CD8-positive, alpha-beta memory T cell (primary cell): ENCODE measurements at places on chromosomes 7 and 10. TPM values are rescaled to one million over a fixed set of nuclear protein-coding genes. Genes with fewer than 3 reads are reported as not detected.

DNA sequence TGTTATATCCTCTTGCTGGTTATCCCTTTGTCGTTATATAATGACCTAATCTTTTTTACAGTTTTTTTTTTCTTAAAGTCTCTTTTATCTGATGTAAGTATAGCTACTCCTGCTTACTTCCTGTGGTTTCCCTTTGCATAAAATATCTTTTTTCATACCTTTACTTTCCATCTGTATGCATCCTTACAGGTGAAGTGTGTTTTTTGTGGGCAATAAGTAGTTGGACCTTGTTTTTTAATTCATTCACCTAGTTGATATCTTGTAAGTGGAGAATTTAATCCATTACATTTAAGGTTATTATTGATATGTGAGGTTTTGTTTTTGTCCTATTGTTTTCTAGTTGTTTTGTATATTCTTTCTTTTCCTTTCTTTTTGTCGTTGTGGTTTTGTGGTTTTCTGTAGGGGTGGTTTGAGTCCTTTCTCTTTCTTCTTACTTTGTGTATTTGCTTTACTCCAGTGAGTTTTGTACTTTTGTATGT is 168.6 kb downstream of the MLLT10 start:
- H3K36me3 ChIP-seq: no peaks in the 10 kb centered on the region
- H3K4me3 ChIP-seq: peak overlapping the region; percentile 20
- DNase-seq: no peak

GRCh38 chr10:30500534-30500933 is 66.5 kb downstream of the MAP3K8 start:
- no peak for DNase-seq
- H3K4me3 ChIP-seq: no peak overlapping the region
- H3K36me3 ChIP-seq: no peaks in the 10 kb centered on the region
- no peaks in the 10 kb centered on the region for H3K27me3 ChIP-seq
- peaks cover 66% of the 10 kb centered on the region for H3K4me1 ChIP-seq
- H3K27ac ChIP-seq: no peak overlapping the region

DNA sequence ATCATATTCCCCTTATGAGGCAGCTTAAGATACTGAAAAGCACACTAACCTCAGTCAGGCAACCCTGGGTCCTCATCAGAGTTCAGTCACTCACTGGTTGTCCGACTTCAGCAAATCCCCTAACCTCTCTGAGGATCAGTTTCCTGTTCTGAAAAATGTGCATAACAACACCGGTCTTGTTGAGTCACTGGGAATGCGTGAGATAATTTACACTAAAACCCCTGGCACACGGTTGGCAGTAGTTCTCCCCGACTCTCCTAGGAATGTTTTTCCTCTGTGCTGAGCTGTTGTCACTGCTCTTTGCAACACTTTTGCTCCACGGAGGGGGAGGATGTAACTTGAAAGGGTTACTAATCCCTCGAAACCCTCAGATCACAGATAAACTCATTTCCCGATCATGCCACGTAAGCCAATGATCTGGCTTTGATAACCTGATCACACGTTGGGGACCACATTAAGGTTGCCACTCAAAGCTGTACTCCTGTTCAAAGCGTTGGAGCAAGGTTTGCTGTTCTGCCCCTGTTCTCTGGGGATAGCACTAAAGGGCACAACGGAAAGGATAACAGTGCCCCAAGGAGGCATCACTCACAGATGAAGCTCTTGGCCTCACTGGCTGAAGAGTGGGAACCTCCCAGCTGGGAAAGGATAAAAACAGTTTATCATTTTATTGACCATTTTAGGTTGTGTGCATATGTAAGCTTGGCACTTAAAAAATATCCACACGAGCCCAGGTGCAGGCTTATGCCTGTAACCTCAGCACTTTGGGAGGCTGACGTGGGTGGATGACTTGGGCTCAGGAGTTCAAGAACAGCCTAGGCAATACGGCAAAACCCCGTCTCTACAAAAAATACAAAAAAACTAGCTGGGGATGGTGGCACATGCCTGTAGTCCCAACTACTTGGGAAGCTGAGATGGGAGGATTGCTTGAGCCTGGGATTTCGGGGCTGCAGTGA is 5.0 kb upstream of the RBM17 start:
- no peak overlapping the region for H3K4me3 ChIP-seq
- no peaks in the 10 kb centered on the region for H3K36me3 ChIP-seq
- H3K4me1 ChIP-seq: peaks cover 37% of the 10 kb centered on the region
- H3K27me3 ChIP-seq: no peaks in the 10 kb centered on the region
- no peak overlapping the region for H3K27ac ChIP-seq

- no peaks in the 10 kb centered on the region for H3K27me3 ChIP-seq
- no peak overlapping the region for H3K4me3 ChIP-seq
- H3K4me1 ChIP-seq: no peaks in the 10 kb centered on the region
Measured at GRCh38 chr7:98116656-98117461, 10.2 kb downstream of the LMTK2 start.

DNA sequence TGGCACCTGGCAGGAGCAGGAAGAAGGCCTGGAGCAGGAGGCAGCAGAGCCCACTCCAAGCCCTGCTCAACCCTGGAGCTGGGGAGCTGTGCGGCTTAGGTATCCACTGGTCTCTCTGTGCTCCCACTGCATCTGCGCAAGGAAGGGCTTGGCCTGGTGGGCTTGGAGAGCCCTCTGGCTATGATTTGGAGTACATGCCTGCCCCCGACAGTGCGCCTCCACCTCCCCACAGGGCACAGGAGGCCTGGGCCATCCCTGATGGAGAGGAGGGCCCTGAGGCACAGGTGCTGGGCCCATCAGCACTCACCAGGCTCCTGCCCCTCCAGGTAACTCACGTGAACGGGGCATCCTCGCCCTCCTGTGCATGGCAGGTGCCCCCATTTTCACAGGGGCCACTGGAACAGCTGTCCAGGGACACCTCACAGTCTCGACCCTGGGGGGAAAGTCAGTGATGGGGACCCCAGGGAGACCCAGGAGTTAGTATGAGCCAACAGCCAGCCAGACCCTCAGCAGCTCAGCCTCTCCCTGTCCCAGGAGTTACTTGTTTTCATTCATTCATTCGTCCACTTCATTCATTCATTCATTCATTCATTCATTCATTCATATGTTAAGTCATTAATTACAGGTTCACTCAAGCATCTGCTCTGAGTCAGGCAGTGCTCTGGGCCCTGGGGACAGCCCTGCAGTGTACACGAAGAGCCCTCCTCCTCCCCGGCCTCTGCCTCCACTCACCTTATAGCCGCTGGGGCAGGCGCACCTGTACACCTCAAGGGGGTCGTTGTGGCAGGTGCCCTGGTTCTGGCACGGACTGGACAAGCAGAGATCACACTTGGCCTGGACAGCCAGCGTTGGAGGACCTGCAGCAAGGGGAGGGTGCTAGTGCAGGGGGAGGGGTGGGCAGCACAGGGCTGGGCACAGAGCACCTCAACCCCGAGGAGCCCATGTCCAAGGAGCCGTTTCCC is 167.2 kb downstream of the SLIT1 start:
- no peak for DNase-seq
- no peak overlapping the region for H3K4me3 ChIP-seq
- H3K27ac ChIP-seq: no peak overlapping the region
- no peaks in the 10 kb centered on the region for H3K27me3 ChIP-seq
- H3K4me1 ChIP-seq: peaks cover 5% of the 10 kb centered on the region

Gene COA1
- 75.9 TPM for total RNA-seq

DNA sequence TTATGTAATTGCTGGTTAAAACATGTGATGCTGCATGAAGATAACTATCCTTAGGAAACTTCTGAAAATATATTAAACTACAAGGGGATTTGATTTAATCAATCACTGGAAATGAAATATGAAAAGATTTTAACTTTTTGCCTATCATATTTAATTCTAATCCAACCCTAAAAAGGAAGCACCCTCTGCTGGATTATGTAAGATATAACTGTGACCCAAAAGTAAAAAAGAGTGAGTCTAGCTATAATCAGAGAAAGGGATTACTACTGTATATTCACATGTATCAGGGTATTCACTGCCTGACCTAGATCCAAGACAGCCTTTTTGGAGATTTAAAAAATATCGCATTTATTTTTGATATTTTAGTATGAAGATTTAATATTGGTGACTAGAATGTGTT is 295.5 kb downstream of the MDFIC start:
- no peaks in the 10 kb centered on the region for H3K27me3 ChIP-seq
- H3K4me1 ChIP-seq: peaks cover 7% of the 10 kb centered on the region
- no peak overlapping the region for H3K4me3 ChIP-seq

GRCh38 chr10:3825862-3826351 is 40.9 kb upstream of the KLF6 start:
- DNase-seq: no peak
- no peaks in the 10 kb centered on the region for H3K36me3 ChIP-seq
- no peaks in the 10 kb centered on the region for H3K27me3 ChIP-seq
- no peak overlapping the region for H3K27ac ChIP-seq
- no peak overlapping the region for H3K4me3 ChIP-seq

DNA sequence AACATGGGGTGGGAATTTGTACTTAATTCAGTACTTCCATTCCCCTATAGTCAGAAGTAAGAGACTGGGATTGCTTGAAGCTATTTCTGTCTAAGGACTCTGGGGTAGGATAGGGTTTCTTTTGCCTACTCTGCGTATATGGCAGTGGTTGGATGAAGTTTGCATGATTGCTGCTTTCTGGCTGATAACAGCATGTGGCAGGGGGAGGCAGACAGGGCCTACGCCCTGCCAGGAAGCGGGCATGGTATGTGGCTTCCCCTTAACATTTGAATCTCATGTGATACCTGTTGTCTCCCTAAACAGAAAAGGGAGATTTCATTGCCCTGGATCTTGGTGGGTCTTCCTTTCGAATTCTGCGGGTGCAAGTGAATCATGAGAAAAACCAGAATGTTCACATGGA is 57.1 kb downstream of the TACR2 start:
- H3K27ac ChIP-seq: no peak overlapping the region
- H3K4me1 ChIP-seq: peaks cover 53% of the 10 kb centered on the region
- no peaks in the 10 kb centered on the region for H3K36me3 ChIP-seq
- no peaks in the 10 kb centered on the region for H3K27me3 ChIP-seq
- no peak overlapping the region for H3K4me3 ChIP-seq

- H3K4me1 ChIP-seq: no peaks in the 10 kb centered on the region
- DNase-seq: peak; percentile 2
- H3K36me3 ChIP-seq: no peaks in the 10 kb centered on the region
- H3K27me3 ChIP-seq: no peaks in the 10 kb centered on the region
- no peak overlapping the region for H3K4me3 ChIP-seq
- H3K27ac ChIP-seq: no peak overlapping the region
Measured at GRCh38 chr10:85548034-85548433, 818.6 kb downstream of the GRID1 start.

DNA sequence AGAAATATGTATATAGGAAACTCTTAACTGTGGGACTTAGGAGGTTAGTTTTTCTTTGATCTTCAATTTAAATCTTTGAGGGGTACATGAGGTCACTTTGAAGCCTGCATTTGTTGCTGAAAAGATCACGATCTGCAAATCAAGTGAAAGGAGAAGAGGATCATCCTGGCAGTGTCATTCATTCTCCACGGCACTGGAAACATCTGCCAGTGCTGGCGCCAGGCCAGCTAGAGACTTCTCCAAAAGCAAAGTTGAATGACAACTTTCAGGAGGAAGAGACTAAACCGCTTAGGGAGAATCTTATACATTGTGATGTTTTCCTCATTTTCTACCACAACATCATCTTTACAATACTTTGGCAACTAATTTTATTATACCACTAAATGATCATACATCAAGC is 42.5 kb downstream of the MRC1 start:
- H3K27me3 ChIP-seq: no peaks in the 10 kb centered on the region
- H3K36me3 ChIP-seq: no peaks in the 10 kb centered on the region
- no peak overlapping the region for H3K27ac ChIP-seq
- H3K4me3 ChIP-seq: no peak overlapping the region
- no peaks in the 10 kb centered on the region for H3K4me1 ChIP-seq
- no peak for DNase-seq

GRCh38 chr7:4607311-4607729 is 74.8 kb upstream of the FOXK1 start:
- H3K27ac ChIP-seq: no peak overlapping the region
- DNase-seq: no peak
- H3K27me3 ChIP-seq: no peaks in the 10 kb centered on the region
- H3K36me3 ChIP-seq: no peaks in the 10 kb centered on the region

GRCh38 chr7:32212321-32212720 is 142.1 kb upstream of the PDE1C start:
- H3K4me1 ChIP-seq: no peaks in the 10 kb centered on the region
- no peaks in the 10 kb centered on the region for H3K36me3 ChIP-seq
- H3K4me3 ChIP-seq: no peak overlapping the region
- H3K27me3 ChIP-seq: no peaks in the 10 kb centered on the region

- H3K27me3 ChIP-seq: no peaks in the 10 kb centered on the region
- H3K4me1 ChIP-seq: no peaks in the 10 kb centered on the region
- no peak for DNase-seq
- no peak overlapping the region for H3K4me3 ChIP-seq
- no peaks in the 10 kb centered on the region for H3K36me3 ChIP-seq
Measured at GRCh38 chr7:124550036-124550435, 215.6 kb downstream of the GPR37 start.

DNA sequence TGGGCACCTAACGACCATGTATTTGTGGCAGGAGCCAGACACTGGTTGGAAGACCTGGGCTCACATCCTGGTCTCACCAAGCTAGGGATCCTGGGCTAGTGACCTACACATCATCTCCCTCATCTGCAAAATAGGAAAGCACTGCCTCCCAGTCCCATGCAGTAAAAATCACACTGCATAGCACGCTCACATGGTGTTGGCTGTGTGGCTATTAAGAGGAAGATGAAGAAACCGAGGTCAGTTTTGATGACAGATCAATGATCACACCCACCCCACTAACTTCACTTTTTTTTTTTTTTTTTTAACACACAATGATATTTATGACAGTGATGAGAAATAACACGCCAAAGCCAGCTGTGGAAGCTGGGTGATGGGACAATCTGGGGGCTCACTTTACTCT is 146.5 kb downstream of the RNF216 start:
- no peak for DNase-seq
- H3K27ac ChIP-seq: no peak overlapping the region
- peaks cover 21% of the 10 kb centered on the region for H3K4me1 ChIP-seq
- H3K27me3 ChIP-seq: no peaks in the 10 kb centered on the region
- no peak overlapping the region for H3K4me3 ChIP-seq

Gene SPDYE2
- not detected for total RNA-seq

DNA sequence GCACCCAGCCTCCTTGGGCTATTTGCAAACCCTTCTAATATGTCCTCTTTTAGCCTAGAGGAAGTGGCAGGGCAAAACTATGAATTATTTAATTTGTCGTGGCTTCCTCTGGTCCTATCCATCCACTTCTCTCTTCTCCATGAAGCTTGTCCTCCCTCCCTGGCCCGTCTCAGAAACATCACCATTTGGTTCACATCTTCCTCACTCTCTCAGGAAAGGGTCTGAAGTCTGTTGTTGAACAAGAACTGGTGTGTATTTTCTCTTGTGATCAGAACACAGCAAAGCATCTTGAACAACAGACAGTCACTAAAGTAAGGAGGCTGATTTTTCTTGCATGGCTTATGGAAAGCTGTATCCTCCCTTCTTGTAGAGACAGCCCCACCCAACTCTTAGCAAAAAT is 550.1 kb upstream of the NRP1 start:
- no peak overlapping the region for H3K27ac ChIP-seq
- no peak overlapping the region for H3K4me3 ChIP-seq
- H3K4me1 ChIP-seq: no peaks in the 10 kb centered on the region
- no peak for DNase-seq
- H3K27me3 ChIP-seq: no peaks in the 10 kb centered on the region
